ENCODE measurements at places on chromosomes 6 and 20. TPM values are rescaled to one million over a fixed set of nuclear protein-coding genes. Genes with fewer than 3 reads are reported as not detected.

DNA sequence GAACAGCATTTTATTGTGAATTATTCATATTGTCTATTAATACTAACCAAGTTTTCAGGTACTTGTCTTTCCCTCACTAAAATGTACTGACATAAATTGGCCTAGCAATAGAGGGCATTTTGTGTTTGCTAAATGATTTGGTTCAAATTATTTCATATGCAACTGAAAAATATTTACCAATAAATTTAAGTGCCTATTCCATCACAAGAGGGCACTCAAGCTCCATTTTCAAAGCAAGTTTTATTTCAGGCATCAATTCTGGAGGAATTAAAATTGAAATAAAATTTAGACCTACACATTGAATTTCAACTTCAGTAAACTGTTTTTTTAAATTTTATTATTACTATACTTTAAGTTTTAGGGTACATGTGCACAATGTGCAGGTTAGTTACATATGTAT, 114.3 kb upstream of the SYNCRIP start:
- DNase-seq: no peak

COL19A1 gene
- total RNA-seq: 0.42 TPM

GRCh38 chr20:57223648-57224489, 42.6 kb downstream of the BMP7 start:
- no peak for DNase-seq

- DNase-seq: no peak
Observed at GRCh38 chr6:52571099-52571755, 5.6 kb downstream of the TRAM2 start.

GRCh38 chr6:99662616-99663015, 56.0 kb downstream of the PRDM13 start:
- no peak for DNase-seq

TMEM14A gene
- 12.0 TPM for total RNA-seq

GRCh38 chr6:131213501-131213990, 78.3 kb downstream of the AKAP7 start:
- no peak for DNase-seq

GSTA3 gene
- not detected for total RNA-seq

DNA sequence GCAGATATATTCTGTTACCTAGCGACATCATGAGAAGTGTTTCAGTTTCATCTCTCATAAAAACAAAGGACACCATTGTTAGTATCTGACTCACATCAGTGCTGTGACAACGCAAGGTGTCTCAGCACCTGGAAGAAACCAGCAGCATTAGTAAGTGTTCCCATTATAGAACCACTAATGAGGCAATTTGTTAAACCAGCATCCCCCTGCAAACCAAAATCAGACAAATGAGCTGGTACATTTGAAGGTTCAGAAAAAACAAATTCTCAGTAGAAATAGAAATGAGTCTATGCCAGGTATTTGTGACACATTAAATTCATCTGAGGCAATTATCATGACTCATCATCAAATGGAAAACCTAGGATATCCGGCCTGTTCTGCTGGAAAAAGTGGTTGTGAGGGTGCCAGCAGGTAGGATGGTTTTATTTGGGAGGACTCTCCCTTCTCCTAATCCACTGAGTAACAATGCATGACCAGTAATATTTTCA, 151.7 kb downstream of the TMEM200A start:
- DNase-seq: no peak

DNA sequence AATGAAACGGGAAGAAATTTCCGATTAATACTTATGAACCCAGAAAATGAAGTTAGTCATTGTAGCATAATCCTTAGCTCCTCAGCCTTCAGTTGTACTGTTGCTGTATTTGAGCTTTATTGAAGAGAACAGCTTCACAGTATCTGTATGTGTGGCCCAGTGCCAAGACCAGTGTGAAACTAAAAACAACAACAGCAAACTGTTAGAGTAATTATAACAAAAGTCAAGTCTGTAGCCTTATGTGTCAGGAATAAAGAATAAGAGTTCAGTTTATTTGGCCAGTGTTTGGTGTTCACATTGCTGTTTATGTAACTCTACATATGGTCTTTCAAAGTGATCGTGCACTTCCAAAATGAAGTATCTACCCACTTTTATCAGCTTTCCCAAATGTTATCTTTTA, 70.9 kb downstream of the ARID1B start:
- DNase-seq: no peak

SNPH gene
- total RNA-seq: 1.9 TPM

ARMH2 gene
- total RNA-seq: 0.74 TPM

RNGTT gene
- total RNA-seq: 36.4 TPM

RIMS4 gene
- not detected for total RNA-seq

GRCh38 chr6:43522547-43523261, 5.8 kb downstream of the POLR1C start:
- DNase-seq: no peak

GRCh38 chr20:52291109-52291508, 99.5 kb upstream of the ZFP64 start:
- DNase-seq: no peak

- peak; percentile 80 for DNase-seq
Observed at GRCh38 chr6:32868257-32868788, 14.3 kb downstream of the PSMB9 start.

FITM2 gene
- total RNA-seq: 4.5 TPM

- no peak for DNase-seq
Observed at GRCh38 chr20:46037036-46037435, 8.0 kb downstream of the SLC12A5 start.

DNA sequence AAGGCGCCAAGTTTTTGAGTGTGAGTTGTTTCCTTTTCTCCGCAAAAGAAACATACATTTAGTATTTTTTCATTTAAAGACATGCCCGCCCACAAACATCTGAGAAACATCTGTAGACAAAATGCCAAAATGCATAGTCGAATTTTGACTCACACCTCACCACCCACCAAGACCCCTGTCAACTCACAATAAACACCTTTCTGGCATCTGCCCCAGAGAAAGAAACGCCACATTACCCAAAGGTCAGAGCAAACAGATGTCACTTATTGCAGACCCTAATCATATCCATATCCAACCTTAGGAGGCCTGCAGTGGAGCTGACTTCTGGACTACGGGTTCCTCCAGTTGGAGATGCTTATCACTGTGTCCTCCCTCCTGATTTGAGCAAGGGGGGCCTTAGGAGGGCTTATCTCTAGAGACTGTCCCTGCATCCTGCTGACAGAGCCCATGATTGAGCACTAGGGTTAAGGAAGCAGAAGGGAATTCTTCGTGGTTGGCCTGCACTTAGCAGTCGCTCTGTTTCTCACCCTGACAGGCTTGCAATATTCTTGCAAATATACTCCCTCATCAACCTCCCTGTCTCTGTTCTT, 90.5 kb upstream of the TBX18 start:
- no peak for DNase-seq

SLC17A2 gene
- not detected for total RNA-seq

Measured in natural killer cell treated with Interleukin-12 subunit alpha and Interleukin-12 subunit beta and Interleukin-15 and Interleukin-18, amount 100 ng/mL, for 72 hours (primary cell).